ENCODE measurements at places on chromosomes 12 and 14.
A peak's percentile ranks its signal among the peaks of the same experiment; 100 is the strongest.

DNA sequence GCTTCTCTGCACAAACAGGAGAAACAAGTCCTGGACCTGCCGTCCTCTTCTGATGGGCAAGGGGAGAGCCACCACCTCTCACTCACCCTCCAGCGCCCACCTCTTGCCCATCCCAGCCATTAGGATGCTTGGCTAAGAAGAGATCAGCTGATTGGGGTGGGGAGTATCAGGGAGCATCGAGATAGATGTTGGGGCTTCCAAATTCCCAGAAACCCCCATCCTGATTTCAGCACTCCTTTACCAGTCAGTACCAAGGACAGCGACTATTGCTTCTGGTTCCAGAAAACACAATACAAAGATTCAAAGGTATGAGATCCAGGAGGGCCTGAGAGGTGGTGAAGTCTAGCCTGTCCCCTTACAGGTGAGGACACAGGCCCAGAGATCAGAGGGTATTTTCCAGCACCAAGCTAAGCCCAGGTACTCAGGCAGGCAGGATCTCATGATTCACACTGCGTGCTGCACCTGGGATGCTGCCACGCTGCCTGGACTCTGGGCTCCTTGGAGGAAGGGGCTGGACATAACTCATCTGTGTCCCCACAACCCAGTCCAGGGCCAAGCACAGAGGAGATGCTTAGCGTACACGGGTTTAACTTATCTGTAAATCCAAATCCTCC lies 76.6 kb downstream of the TUNAR start:
- peak; percentile 23 for DNase-seq

GRCh38 chr14:60845523-60845922 lies 111.0 kb downstream of the MNAT1 start:
- DNase-seq: no peak

DNA sequence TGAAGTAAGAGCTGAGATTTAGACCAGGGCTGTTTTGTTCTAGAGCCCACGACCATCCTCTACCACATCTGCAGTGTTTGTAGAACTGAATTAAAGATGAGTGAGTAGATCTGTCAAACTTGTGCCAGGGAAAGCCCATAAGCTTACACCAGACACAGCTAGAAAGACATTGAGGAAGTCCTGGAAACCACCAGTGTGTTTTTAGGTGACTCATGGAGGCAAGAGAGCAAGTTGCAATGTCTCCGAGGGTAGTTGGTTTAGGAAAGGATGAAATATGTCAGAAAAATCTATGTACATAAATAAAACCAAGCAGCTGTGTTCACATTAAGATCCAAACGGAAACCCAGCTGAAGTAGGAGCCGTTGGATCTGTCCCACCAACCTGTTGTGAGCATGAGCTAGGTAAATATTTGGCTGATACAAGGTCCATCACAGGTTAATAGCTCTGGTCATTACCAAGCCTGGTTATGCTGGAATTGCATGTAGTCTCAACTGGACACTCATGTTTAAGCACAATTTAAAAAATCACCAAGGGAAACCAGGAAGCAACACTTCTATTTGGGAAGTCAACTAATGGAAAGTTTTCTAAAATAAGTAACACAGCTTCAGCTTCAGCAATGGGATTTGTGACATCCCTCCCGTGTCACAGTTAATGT lies 49.9 kb upstream of the PLEKHG3 start:
- no peak for DNase-seq

- DNase-seq: peak; percentile 76
Observed at GRCh38 chr14:100899884-100900771, 3.4 kb downstream of the RTL1 start.

GRCh38 chr12:132160016-132160415 lies 15.8 kb downstream of the NOC4L start:
- DNase-seq: no peak

DNA sequence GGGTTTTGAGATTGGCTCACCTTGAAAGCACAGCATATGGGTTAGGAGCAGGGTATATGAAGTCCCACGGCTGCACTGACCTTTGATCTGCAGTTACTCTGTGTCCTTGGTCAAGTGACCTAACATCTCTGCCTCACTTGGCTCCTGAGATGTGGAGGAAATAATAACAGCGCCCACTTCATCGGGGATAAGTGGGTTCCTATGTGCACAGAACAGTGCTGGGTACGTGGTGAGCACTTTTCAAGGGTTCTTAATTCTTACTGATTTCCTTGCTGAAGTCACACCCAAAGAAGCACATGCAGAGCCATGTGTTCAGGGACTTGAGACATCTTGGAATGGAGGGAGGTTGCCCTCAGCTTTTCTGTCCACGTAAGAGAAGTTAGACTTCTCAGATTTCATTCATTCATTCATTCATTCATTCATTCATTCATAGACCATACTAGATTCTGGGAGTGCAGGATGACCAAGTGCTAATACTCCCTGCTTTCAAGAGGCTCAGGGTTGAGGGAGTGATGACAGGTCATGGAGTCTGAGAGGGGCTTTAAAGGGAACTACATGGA lies 39.4 kb downstream of the ADGRD1 start:
- no peak for DNase-seq
